ENCODE measurements at places on chromosomes 6 and 20.

DNA sequence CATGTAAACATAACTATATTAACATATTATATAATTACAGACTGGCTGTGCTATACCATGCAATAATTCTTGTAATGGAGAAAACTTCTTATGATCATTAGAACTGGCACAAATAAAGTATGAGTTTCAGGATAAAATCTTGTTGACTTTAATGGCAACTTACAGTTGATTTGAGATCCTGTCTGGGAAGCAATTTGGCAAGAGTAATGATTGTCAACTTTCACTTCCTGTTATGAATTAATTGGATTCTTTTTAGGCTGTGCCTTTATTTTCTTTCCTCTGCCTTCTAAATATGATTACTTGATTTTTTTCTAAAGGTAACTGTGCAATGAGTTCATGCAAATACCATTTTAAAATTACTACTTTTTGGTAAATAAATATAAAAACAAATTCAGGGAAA is 158.1 kb upstream of the B3GAT2 start:
- peak; percentile 30 for DNase-seq

DNA sequence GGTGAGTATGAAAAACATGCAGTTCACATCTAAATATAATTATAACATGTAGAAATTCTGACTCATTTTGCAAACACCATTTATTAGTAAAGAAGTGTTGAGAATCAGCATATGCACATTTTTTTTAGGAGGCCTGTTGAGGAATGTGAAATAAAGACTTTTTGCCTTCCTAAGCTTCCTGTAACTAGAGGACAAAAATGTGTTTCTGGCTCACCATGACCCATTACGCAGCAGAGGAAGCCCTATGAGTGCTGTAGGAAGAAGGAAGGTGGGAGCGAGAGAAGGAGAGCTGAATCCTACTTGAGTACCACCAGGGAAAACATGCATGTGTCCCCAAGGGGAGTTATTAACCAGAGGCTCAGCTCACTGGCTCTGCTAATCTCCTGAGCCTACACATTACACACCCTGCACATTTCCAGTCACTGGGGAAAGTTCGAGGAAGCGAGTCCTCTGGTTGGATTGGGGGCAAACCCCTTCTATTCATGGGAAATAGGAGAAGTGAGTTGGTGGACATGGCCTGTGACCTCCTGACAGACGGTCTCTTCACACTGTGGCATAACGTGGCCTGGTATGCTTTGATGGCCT is 540.5 kb upstream of the JAG1 start:
- peak; percentile 18 for DNase-seq

GRCh38 chr6:146027586-146028251 is 1.1 kb upstream of the GRM1 start:
- no peak for DNase-seq

DNA sequence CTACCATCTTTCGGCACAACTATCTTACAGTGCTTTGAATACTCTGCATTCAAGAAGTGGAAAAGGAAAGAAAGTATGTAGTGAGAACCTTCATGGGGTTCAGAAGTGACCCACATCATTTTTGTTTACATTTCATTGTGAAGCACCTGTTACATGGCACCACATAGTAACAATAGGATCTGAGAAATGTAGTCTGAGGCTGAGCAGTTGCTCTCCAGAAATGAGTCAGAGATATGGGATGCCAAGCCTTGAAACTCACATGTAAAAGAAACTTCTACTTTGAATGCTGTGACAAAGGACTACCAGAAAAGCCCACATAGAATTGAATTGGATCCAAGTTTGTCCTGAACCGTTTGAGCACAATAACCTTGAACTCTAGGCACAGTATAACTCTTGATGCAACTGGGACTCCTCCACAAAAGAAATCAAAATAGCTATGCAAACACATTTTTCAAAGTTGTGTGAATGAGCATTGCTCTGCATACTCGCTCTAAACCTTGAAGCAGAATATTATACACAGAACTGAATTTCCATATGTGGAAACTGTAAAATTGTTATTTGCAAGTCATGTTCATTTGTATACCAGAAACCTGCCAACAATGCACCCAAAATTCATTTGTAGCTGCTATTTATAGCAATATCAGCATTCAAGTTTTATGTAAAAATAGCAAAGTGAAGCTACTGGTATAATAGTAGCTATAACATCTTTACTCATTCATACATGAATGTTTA is 400.9 kb upstream of the POU3F2 start:
- DNase-seq, result no peak

DNA sequence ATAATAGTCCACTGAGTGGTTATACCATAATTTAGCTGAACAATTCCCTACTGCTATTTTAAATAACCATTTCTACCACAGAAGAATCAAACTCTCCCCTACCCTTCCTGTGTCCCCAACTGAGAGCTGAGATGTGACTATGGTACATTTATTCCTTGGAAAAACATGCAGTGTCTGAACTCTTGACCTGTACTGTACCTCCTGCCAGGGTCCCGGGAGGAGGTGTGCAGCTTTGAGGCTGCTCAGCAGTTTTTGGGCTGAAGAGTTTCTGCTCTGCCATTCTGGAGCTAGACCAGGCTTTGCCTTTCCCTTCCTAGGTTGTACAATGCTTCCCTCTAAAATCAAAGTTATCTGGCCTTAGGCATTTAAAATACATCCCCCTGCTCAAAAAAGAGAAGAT is 275.1 kb upstream of the SGK1 start:
- DNase-seq, result no peak

- no peak for DNase-seq
Observed at GRCh38 chr20:18613553-18613952, 25.7 kb downstream of the DTD1 start.

- peak; percentile 83 for DNase-seq
Observed at GRCh38 chr6:14721103-14721758, 524.6 kb upstream of the JARID2 start.

DNA sequence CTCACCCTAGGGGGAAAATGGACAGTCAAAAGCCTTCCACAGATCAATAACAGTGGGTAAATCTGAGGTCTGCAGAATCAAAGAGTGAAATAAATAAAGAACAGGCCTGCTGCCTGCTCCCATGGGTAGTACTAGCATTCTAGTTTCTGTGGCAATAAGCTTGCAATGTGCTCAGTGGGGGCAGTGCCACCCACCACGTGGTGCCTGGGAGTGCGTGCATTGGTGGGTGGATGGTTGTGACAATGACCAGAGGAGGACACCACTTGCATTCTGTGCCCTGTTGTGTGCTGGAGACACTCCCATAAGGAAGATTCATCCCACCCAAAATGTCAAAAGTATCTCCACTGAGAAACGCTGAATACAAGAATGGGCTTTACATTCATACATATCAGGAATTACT is 95.5 kb upstream of the NEDD9 start:
- DNase-seq, result no peak

DNA sequence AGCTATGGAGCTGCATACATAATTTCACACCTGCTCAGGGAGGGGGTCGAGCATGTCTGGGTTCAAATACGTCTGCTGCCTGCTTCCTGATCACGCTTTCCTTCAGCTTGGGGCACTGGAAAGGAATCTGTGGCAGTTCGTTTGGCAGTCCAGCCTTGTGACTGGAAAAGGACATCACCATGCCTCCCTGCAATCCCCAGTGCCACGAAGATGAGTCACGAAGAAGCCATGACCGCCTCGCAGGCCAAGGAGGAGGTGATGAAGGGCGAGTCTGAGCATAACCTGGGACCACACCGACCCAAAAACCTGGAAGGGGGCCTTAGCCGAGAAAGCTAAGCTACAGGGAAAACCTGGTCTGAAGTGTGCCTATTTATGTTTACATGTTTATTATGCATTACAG is 13.1 kb downstream of the JAG1 start:
- no peak for DNase-seq

DNA sequence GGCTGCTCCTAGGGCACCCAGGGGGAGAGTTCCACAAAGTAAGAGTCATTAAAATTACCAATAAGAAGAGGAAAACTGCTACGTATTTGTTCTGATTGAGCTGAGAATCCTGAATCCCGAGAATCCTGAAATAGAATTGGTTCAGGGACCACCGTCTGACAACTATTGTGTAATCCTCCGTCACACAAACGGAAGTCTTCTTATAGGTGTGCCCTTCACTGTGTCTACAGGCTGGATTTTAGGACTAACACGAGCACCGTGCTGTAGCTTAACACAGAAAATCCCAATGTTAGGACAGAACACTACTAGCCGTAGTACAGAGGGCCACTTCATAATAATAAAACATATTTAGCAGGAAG is 50.6 kb upstream of the RNF182 start:
- DNase-seq, result no peak

GRCh38 chr6:43250992-43251373 is 7.7 kb downstream of the TTBK1 start:
- DNase-seq, result no peak

DNA sequence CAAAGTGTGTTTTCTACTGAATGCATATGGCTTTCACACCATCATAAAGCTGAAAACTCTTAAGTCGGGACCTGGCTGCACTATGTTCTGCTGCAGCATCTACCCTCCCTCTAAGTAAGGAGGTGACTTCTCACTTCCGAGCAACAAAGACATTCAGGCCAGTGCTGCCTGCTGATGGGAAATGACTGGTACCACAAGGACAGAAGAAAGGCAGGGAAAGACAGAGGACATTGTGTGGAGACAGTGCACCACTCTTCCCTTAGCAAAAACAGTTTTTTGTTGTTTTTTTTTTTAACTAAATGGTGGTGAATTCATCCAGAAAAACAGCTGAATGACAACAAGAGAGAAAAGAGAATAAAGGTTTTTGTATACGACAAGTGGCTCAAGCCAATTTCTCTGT is 81.5 kb downstream of the MAP7 start:
- DNase-seq, result no peak

DNA sequence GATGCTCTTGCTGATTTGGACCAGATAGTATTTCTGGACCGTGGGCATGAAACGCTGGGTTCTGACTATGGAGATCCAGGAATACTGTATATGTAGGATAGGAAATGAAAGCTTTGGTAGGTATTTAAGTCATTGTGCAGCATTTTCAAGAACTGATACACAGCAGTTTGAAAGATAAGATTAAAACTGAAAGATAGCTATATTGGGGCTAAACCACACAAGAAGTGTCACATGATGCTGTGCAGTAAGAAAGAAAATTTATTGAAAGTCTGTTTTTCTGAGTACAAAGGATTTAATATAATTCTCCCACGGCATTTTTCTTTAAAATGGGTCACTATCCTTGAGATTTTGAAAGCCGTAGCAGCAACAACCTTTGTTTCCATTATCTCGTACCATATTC is 305 bp downstream of the IL17A start:
- DNase-seq, result no peak

GRCh38 chr6:87921034-87921433 is 126.6 kb upstream of the SPACA1 start:
- no peak for DNase-seq

DNA sequence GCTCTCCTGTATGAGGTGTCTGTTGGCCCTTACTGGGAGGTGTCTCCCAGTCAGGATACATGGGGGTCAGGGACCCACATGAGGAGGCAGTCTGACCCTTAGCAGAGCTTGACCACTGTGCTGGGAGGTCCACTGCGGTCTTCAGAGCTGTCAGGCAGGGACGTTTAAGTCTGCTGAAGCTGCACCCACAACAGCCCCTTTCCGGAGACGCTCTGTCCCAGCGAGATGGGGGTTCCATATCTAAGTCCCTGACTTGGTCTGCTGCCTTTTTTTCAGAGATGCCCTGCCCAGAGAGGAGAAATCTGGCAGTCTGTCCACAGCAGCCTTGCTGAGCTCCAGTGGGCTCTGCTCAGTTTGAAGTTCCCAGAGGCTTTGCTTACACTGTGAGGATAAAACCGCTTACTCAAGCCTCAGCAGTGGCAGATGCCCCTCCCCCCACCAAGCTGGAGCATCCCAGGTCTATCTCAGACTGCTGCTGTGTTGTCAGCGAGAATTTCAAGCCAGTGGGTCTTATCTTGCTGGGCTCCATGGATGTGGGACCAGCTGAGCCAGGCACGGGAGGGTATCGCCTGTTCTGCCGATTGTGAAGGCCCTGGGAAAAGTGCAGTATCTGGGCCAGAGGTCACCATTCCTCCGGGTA is 36.3 kb upstream of the IBTK start:
- no peak for DNase-seq

DNA sequence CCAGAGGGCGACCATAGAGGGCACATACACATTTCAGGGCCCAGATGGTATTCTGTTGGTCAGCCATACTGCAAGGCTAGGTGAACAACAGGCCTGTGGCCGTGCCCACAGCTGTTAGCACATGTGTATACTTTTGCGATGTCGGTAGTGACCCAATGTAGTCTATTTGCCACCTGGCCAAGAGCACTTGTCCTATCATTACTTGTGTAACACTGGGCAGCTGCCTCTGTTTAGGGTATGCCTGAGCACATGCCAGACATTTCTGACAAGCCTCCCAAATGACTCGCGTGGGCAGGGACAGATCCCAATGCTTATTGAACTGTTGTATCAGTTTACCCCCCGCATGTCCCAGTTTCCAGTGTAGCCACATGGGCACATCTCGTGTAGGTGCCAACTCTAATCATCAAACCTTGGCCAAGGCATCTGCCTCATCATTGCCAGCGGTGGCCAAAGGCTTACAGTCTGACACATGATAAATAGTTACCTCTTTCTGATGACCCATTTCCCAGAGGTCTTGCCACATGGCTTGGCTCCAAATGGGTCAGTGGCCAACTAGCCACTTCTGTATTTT is 74.4 kb upstream of the FBXL4 start:
- no peak for DNase-seq

GRCh38 chr6:134464690-134465411 is 146.9 kb upstream of the SGK1 start:
- DNase-seq, result no peak

GRCh38 chr6:68760485-68760884 is 125.4 kb downstream of the ADGRB3 start:
- no peak for DNase-seq

DNA sequence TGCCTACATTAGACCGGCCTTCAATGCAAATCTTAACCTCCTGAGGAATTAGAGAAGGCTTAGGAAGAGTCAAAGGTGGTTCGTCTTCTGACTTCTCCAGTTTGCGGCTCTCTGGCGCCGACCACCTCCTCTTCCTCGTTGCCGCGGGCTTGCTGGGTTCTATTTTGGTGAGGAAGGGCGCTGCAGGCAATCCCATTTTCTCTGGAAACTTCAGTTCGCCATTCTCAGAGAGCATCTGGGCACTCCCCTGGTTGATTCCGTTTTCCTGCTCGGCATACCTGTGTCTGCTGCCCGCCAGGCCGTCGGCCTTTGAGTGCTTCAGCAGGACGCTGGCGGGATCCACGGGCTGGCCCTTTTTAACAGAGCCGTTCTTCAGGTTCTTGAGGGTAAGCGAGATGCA is 67.9 kb downstream of the GMPR start:
- DNase-seq, result no peak

DNA sequence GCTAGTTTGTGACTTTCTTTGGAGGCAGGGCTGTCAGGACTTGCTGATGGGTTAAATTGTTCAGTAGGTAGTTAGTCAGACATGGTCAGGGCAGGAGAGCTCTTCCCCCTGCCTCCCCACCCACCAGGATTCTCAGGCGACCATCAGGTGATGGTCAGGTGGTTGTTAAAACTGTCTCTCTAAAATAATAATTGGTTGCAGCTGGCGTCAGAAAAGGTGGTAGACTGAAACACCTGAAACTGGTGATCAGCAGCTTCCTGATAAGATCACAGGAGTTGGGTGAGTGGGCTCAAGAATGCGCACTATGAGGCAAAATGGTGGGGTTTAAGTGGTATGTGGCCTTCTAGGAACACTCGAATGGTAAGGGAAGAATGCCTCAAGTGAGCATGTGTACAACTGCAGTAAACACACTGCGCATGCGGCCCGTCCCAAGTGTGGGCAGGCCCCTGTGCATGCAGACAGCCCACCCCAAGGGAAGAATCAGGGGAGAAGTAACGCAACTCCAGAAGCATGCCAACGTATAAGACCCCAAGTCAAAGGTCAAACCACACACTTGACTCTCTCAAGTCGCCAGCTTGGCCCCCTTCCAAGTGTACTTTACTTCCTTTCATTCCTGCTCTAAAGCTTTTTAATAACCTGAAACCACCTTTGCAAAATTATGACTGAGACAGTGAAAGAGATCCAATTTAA is 7.9 kb upstream of the BLCAP start:
- no peak for DNase-seq

Measured in suppressor macrophage treated with lipopolysaccharide for 4 hours (primary cell).